CD4-positive, CD25-positive, alpha-beta regulatory T cell (primary cell): ENCODE measurements at places on chromosomes 5 and 9. TPM values are rescaled to one million over a fixed set of nuclear protein-coding genes. Genes with fewer than 3 reads are reported as not detected.
A peak's percentile ranks its signal among the peaks of the same experiment; 100 is the strongest.

- H3K36me3 ChIP-seq = no peaks in the 10 kb centered on the region
- no peaks in the 10 kb centered on the region for H3K4me1 ChIP-seq
- peaks cover 10% of the 10 kb centered on the region for H3K27me3 ChIP-seq
- H3K27ac ChIP-seq = no peak overlapping the region
- DNase-seq = no peak
Observed at GRCh38 chr9:14351221-14351836, 37.4 kb upstream of the NFIB start.

DNA sequence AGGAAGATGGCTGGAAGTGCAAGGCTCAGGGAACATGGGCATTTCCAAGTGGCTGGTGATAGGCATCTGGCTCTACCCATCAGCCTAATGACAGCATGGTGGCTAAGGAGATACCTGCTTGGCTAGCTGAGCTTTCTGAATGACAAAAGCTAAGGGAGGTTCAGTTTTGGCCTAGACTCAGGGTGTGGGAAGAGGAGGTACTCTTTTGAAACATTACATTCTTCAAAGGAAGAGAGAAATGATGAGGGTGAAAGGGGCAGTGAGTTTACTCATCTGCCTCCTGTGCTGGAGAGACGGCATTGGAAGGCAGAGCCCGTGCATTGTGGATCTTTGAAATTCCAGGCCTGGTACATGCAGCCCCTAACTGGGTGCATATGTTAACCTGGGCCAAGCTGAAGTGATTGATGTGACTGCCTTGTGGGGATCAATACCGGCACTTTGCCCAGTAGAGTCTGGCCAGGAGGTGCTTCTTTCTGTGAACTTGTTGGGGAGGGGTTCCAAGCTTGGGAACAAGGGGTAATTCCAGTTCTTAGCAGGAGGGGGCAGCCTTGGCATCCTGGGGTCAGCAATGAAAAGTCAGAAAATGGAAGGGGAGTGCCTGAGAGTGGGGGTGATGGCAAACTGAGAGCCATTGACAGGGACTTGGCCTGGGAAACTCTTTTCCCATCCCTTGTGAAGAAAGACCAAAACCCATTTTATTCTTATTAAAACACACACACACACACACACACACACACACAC lies 108.6 kb downstream of the ACER2 start:
- DNase-seq = peak; percentile 7
- H3K27me3 ChIP-seq = peaks cover 7% of the 10 kb centered on the region
- no peak overlapping the region for H3K27ac ChIP-seq
- no peaks in the 10 kb centered on the region for H3K4me1 ChIP-seq

- H3K4me1 ChIP-seq = no peaks in the 10 kb centered on the region
- H3K4me3 ChIP-seq = no peak overlapping the region
- H3K27ac ChIP-seq = no peak overlapping the region
- no peak for DNase-seq
- no peaks in the 10 kb centered on the region for H3K27me3 ChIP-seq
Observed at GRCh38 chr5:107541400-107541799, 129.3 kb downstream of the EFNA5 start.

Gene TMEM215
- not detected for total RNA-seq

- no peak overlapping the region for H3K27ac ChIP-seq
- H3K27me3 ChIP-seq = no peaks in the 10 kb centered on the region
- no peaks in the 10 kb centered on the region for H3K4me1 ChIP-seq
- no peaks in the 10 kb centered on the region for H3K36me3 ChIP-seq
- H3K4me3 ChIP-seq = no peak overlapping the region
Observed at GRCh38 chr5:117379521-117379920, 804.9 kb upstream of the SEMA6A start.

- no peaks in the 10 kb centered on the region for H3K4me1 ChIP-seq
- H3K4me3 ChIP-seq = no peak overlapping the region
- no peaks in the 10 kb centered on the region for H3K36me3 ChIP-seq
- DNase-seq = no peak
- no peaks in the 10 kb centered on the region for H3K27me3 ChIP-seq
Observed at GRCh38 chr5:149038336-149039080, 24.4 kb downstream of the SH3TC2 start.

Gene MGAT4B
- total RNA-seq = 134 TPM

GRCh38 chr5:116451905-116452450 lies 122.6 kb downstream of the SEMA6A start:
- no peak overlapping the region for H3K27ac ChIP-seq
- H3K4me1 ChIP-seq = no peaks in the 10 kb centered on the region
- H3K27me3 ChIP-seq = no peaks in the 10 kb centered on the region

DNA sequence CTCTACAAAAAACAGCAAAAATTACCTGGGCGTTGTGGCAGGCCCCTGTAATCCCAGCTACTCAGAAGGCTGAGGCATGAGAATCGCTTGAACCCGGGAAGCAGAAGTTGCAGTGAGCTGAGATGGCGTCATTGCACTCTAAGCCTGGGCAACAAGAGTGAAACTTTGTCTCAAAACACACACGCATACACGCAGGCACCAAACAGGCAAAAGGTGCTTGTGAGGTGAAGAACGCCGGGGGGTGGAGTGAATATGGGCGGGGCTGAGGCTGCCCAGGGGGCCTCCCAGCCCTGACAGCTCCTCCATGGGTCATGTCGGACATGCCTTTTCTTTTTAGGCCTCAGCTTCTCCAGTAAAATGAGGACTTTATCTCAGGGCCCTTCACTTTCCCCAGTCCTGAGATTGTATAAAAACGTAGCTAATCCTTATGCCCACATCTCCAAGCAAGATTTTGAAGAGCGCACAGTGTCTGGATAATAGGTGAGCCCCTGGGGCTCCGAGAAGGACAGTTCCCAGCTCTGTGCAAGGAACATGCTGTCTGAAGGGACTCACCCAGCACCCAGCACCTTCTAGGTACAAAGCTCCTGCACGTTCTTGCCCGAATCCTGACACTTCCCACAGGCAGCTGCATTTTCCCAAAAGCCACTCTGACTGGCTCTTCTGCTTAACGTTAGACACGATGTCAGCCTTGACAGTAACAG lies 168.3 kb downstream of the COL23A1 start:
- no peak for DNase-seq
- no peaks in the 10 kb centered on the region for H3K27me3 ChIP-seq
- no peaks in the 10 kb centered on the region for H3K36me3 ChIP-seq
- H3K4me3 ChIP-seq = no peak overlapping the region
- no peaks in the 10 kb centered on the region for H3K4me1 ChIP-seq

- no peak for DNase-seq
- H3K4me1 ChIP-seq = peaks cover 26% of the 10 kb centered on the region
- no peak overlapping the region for H3K4me3 ChIP-seq
- no peak overlapping the region for H3K27ac ChIP-seq
- H3K27me3 ChIP-seq = no peaks in the 10 kb centered on the region
- H3K36me3 ChIP-seq = peaks cover 57% of the 10 kb centered on the region
Observed at GRCh38 chr9:107312376-107313050, 29.4 kb downstream of the RAD23B start.

- no peaks in the 10 kb centered on the region for H3K36me3 ChIP-seq
- no peak for DNase-seq
- H3K4me3 ChIP-seq = no peak overlapping the region
- no peaks in the 10 kb centered on the region for H3K4me1 ChIP-seq
- H3K27me3 ChIP-seq = peaks cover under 1% of the 10 kb centered on the region
- H3K27ac ChIP-seq = no peak overlapping the region
Observed at GRCh38 chr5:112848116-112848811, 12.8 kb upstream of the SRP19 start.

DNA sequence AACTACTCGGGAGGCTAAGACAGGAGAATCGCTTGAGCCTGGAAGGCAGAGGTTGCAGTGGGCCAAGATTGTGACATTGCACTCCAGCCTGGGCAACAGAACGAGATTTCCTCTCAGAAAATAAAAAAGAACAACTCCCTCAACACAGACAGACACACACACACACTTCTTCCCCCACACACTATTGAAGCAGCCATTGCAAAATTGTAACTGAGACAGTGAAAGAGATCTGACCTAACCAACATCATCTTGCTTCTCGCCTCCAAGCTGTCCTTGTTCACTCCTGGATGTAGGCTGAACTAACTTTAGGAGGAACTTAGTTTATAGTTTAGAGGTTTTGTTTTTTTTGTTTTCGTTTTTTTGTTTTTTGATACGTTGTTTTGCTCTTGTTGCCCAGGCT lies 13.0 kb upstream of the PLIN2 start:
- H3K27ac ChIP-seq = no peak overlapping the region
- H3K4me3 ChIP-seq = no peak overlapping the region
- H3K4me1 ChIP-seq = no peaks in the 10 kb centered on the region

Gene PCDHA11
- total RNA-seq = not detected

Gene TLX3
- total RNA-seq = not detected

DNA sequence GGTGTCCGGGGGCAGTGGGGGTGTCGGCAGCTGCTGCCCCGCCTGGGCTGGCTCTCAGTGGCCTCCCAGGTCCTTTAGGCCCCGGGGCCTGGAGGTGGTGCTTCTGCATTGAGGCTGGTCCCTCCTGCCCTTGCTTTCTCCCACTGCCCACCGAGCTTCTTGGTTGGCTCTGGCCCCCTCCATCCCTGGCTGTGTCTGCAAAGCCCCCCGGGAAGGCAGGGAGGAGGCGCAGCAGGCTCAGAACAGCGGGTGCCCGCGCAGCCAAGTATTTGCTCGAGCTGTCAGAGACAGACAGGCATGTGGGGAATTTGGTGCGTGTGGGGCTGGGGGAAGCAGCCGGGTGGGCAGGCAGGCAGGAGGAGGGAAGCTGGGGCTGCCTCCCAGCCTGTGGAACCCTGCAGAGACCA lies 11.5 kb downstream of the CXXC5 start:
- no peak for DNase-seq
- no peaks in the 10 kb centered on the region for H3K36me3 ChIP-seq

DNA sequence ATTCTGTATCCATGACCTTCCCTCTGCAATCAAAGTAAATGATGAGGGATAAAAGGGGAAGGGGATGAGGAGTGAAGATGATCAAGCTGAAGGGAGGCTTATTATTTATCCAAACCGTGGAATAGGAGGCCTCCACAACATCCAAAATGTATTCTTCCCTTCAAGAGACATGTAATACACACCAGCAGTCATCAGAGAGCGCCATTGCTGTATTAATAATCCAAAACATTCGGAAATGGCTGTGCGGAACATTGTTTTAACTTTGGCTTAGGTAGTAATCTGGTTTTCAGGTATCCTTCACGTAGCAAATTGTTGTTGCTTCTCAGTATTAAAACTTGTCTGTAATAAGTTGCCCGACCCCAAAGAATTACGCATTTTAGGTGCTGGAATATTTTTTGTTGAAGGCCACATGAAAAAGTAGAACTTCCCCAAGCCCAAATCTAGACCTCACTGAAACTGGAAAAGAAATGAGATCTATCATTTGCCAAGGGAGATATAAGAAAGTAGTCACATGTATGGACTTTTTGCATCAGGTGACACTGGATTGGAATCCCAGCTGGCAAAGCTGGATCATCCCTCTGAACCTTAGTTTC lies 2.6 kb upstream of the BOD1 start:
- no peaks in the 10 kb centered on the region for H3K36me3 ChIP-seq
- no peak overlapping the region for H3K4me3 ChIP-seq
- peak; percentile 66 for DNase-seq
- H3K27ac ChIP-seq = no peak overlapping the region
- H3K27me3 ChIP-seq = no peaks in the 10 kb centered on the region

Gene PDE6A
- total RNA-seq = not detected

DNA sequence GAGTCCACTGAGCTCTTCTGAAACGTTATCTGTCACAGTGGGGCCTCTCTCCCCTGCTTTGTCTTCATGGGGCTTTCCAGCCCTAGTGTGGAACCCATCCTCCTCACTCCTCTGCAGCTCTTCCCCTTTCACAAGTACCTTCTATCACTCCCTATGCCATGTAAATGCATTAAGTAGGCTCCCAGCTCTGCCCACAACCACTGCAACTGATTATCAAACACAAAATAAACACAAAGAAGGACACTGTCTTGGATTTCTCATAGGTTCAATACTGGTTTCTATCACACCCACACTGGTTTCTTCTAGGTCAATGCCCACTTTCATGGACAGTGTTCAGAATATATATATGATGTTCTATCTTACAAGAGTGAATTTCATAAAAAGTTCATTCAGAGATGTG lies 139.4 kb downstream of the GNAQ start:
- H3K36me3 ChIP-seq = peaks cover 7% of the 10 kb centered on the region
- no peaks in the 10 kb centered on the region for H3K4me1 ChIP-seq
- no peaks in the 10 kb centered on the region for H3K27me3 ChIP-seq
- H3K27ac ChIP-seq = no peak overlapping the region
- H3K4me3 ChIP-seq = no peak overlapping the region
- DNase-seq = no peak

- no peak for DNase-seq
- no peaks in the 10 kb centered on the region for H3K4me1 ChIP-seq
- no peak overlapping the region for H3K27ac ChIP-seq
- H3K4me3 ChIP-seq = no peak overlapping the region
- H3K27me3 ChIP-seq = no peaks in the 10 kb centered on the region
- H3K36me3 ChIP-seq = no peaks in the 10 kb centered on the region
Observed at GRCh38 chr5:53323943-53324642, 156.3 kb upstream of the FST start.

DNA sequence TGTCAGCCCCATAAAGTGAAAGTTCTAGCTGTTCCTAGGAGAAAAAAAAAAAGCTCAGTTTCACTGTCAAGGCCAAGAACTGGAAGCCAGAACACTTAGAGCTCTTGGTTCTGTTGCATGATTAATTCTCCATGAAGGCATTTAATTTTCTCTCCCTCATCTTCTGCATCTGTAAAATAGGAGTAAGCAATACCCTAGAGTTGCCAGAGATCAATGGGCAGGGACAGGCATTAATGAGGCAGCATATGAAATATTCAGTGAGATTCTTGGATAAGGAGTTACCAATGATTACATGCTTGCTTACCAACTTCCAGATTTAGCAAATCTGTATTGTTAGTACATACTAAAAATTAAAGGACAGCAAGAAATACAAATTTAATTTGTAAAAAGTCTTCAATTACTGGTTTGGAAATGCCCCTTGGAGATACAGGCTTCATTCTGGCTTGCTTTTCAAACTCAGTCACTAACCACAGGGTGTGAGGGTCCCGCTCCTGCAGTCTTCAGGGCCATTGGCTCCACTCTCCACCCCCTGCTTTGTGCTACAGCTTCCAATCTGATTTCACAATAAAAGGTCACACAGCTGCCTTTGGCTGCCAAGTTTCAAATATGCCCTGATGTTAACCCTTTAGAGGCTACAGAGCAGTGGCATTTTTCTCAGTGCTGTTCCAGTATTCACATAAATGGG lies 624.6 kb downstream of the BNC2 start:
- H3K4me3 ChIP-seq = no peak overlapping the region
- no peak for DNase-seq
- H3K27ac ChIP-seq = no peak overlapping the region
- H3K36me3 ChIP-seq = no peaks in the 10 kb centered on the region
- H3K27me3 ChIP-seq = no peaks in the 10 kb centered on the region
- H3K4me1 ChIP-seq = no peaks in the 10 kb centered on the region

DNA sequence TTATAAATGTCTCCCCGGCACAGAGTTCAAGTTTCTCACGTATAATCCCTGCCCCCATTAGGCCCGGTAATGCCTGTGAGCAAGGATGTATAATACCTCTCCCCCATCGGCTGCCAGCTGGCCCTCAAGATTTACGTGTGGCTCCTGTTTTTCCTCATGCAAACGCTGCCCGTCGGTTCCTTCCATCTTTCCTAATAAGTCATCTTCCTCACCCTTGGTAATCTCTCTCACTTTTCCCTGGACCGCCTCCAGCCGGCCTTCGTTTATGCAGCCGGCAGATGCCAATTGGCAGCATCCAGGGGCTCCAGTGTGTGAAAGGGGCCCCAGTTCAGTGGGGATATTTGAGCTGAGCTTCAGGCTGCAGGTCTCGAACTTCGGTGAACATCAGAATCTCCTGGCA lies 86.5 kb upstream of the NEURL1B start:
- no peaks in the 10 kb centered on the region for H3K27me3 ChIP-seq
- no peak overlapping the region for H3K27ac ChIP-seq
- no peak for DNase-seq
- H3K36me3 ChIP-seq = no peaks in the 10 kb centered on the region

GRCh38 chr5:31886206-31886605 lies 247.3 kb downstream of the PDZD2 start:
- no peak for DNase-seq
- H3K27me3 ChIP-seq = no peaks in the 10 kb centered on the region
- H3K27ac ChIP-seq = no peak overlapping the region
- H3K4me3 ChIP-seq = no peak overlapping the region
- H3K36me3 ChIP-seq = no peaks in the 10 kb centered on the region
- H3K4me1 ChIP-seq = no peaks in the 10 kb centered on the region
